Activated naive CD4-positive, alpha-beta T cell (primary cell): ENCODE measurements at places on chromosomes 5 and 9.

DNA sequence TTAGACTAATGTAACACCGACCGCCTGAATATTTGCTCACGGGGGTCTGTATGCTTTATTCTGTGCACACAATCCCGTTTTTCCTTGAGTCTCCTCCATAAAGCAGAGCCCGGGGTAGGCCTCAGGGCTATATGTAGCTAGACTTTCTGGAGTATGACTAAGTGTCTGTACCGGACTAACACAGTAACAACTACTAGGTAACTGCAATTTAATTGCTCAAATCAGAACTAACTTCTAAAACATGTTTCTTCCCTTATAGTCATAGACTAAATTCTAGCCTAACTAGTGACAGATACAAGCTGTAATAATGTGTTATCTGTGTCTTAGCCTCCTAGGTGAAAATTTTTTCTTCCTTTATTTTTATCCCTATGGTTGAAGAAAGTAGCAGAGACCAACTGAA lies 2.1 kb downstream of the REEP5 start:
- no peak for DNase-seq

- no peak for DNase-seq
Measured at GRCh38 chr9:126470241-126470993, 143.3 kb upstream of the LMX1B start.

DNA sequence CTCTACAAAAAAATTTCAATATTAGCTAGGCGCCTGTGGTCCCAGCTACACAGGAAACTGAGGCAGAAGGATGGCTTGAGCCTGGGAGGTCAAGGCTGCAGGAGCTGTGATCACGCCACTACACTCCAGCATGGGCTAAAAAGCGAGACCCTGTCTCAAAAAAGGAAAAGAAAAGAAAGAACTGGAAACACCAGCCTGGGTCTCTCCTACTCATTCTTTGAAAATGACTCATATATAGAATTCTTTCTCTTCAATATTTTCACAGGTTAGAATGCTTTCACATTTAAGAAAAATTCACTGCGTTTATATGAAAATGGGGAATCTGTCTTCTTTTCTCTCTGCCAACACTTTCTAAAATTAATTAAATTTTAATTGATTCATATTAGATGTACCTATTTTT lies 115.6 kb downstream of the TRPM6 start:
- no peak for DNase-seq

DNA sequence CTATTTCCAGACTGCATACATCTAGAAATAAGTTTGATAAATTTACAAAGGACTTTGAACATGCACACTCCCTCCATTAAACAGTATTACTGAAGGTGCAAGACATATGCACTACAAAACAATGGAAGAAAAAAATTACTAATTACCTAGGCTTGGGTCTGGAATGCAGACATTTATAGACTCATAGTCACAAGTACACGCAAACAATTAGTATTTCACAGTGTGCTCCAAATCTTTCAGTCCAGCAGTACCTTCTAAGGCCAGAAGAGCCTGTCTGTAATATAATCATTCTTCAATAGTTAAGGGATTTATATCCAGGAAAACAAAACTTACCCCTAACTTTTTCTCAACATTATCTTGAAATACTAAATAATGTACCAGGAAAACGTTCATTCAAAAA lies 11.2 kb downstream of the RICTOR start:
- DNase-seq = no peak

DNA sequence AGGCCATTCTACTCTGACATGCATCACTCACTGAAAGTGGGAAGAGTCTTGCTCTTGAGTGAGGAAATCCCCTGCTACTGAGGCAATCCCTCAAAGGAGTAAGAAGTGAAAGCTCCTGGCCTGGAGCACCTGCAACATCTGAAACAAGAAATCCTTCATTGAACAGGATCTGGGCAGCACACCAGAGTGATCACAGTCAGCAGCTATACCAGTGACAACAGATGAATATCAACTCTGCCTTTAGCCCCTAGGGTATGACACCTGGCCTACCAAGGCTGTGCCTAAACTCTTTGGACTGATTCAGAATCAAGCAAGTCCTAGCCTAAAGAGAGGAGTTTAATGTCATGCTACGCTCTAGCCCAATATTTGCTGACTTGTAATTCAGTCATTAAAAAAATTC lies 156.2 kb upstream of the CCDC152 start:
- no peak for DNase-seq

GRCh38 chr5:137617528-137618205 lies 118.2 kb downstream of the KLHL3 start:
- DNase-seq = no peak

GRCh38 chr5:171649075-171649401 lies 136.6 kb upstream of the SMIM23 start:
- no peak for DNase-seq

DNA sequence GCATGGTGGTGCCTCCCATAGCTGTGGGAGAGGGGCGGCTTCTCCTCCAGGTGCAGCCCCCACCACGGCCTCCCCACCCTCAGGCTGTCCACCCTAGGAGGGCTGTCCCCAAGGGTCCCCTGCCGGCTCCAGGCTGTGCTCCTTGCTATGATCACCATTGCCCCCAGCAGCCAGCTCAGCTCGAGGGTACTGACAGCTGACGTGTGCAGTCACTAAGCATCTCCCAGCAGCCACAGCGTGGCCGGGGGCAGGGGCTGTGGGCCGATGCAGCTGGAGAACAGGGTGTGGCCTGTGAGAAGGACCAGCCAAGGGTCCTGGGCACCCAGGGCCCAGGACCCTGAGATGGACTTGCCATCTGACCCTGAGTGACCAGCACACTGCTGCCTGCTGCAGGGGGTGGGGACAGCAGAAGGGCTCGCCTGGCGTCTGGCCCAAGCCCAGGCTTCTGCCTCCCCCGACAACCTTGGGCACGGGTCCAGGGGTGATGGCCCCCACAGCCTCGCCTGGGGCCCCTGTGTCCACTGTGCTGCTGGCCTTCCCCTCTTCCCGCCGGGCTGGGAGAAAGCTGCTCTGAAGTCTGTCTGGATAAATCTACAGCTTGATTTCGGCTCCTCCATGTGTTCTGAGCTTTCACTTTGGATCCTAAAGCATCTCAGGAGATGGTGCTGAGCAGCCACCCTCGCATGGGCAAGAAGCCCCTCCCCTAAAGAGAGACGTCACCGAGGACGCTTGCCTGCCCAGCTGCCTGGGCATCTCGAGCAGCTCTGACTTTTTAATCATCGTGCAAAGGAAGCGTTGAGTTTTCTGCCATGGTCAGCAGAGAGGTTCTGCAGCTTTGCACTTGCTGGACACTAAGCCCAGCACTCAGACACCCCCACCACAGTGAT lies 5.5 kb downstream of the KCNT1 start:
- no peak for DNase-seq

GRCh38 chr5:5321137-5321536 lies 101.3 kb upstream of the ICE1 start:
- no peak for DNase-seq

- DNase-seq = no peak
Measured at GRCh38 chr5:96614110-96614691, 48.0 kb upstream of the CAST start.
